Stimulated activated CD8-positive, alpha-beta memory T cell treated with anti-CD3 and anti-CD28 coated beads, Interleukin-4, amount 100 ng/mL, for 4 hours (primary cell): ENCODE measurements at places on chromosomes 3 and 15.

DNA sequence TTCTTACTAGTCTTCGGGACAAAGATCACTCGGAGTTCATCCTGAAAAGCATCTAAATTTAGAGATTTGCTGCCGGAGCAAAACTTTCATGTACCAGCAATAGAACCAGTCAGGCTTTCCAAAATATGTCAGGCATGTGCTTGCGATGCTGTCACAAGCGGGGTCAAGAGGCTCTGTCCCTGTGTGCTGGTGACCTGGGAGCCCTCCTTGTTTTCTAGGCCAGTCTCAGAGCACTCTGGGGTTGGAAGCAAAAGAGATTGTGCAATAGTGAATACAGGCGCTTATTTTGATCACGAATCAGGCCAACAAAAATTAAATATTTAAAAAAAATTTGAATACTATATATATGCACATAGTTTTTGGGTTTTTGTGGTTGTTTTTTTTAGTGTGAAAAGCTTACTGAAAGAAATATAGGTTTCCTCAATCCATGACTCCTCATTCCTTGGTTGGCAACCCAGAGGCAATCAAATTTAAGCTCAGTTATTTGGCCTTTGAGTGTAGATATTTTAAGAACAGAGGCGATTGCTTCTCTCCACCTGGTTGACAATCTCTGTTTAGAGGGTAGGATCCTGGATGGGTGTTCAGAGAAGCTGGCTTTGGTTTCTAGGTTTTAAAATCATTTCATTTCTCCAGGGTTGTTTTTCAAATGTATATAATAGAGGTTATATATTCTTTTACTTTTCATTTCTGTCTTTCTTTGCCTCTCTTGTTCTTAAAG lies 8.4 kb upstream of the KLHL24 start:
- DNase-seq = no peak

- no peak for DNase-seq
Observed at GRCh38 chr15:38997841-38998240, 433.2 kb upstream of the RASGRP1 start.

GRCh38 chr15:68495981-68496705 lies 64.2 kb upstream of the ITGA11 start:
- no peak for DNase-seq

- no peak for DNase-seq
Observed at GRCh38 chr3:115141033-115141757, 5.9 kb downstream of the ZBTB20 start.

- no peak for DNase-seq
Observed at GRCh38 chr3:69472093-69472492, 86.2 kb upstream of the FRMD4B start.

GRCh38 chr3:104672331-104672730 lies 694.4 kb upstream of the ALCAM start:
- no peak for DNase-seq
